Keratinocyte (primary cell): ENCODE measurements at places on chromosomes 2 and 18.

- no peak for DNase-seq
Measured at GRCh38 chr2:133591164-133591563, 22.9 kb upstream of the NCKAP5 start.

- DNase-seq, result no peak
Measured at GRCh38 chr18:63155169-63155852, 164.3 kb downstream of the BCL2 start.

DNA sequence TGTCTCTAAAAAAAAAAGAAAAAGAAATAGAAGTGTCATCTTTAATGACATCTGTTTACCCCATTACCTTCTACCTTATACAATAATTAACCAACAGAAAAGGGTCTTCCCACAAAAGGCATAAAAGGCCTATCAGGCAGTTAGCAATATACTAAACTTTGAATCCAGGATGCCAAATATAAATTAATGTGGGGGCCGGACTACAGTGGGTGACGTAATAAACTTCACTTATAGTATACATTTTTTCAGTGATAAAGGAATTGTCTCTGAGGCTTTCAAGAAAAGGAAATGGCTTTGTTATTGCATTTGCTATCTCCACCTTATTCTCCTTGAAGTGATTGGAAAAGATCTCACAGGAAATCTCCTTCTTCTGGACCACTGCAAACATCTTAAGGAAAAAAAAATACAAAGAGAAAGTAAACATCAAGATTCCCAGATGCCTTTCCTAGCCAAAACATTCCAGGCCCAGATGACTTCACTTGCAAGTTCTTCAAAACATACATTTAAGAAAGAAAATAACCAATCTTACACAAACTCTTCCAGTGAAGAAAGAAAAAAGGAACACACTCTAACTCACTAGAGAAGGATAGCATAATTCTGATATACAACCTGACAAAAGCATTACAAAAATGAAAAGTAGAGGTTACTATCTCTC lies 126.2 kb upstream of the CAB39 start:
- DNase-seq, result no peak

GRCh38 chr2:103363639-103364038 lies 601.8 kb downstream of the TMEM182 start:
- DNase-seq, result no peak

GRCh38 chr2:69693059-69693774 lies 48.7 kb upstream of the ANXA4 start:
- no peak for DNase-seq

DNA sequence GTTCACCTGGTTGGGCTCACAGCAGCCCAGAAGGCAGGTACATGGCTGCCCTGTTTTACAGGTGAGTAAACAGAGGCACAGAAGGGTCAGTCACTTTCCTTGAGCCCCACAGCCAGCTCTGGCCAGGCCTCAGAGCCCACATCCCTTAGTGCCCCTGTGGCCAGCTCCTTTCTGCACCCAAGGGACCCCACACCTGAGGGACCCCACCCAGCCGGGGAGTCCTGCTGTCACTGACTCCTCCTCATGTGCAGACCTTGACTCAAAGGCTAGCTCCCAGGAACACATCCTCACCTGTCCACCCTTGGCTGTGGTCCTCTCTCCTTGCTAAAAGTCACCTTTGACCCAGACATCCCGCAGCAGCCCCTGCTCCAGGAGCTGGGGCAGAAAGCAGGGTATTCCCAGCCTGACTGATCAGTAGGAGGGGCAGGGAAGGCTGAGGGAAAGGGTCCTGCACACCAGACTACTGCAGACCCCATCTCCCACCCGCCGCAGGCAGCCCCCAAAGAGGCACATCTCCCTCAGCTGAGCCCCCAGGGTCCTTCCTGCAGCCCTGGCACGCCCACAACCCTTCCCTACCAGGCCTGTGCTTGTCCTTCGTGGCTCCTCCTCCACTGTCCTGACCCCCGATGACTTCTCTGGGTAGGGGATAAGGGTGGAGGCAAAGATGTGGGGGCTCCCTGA lies 9.8 kb upstream of the ARHGEF4 start:
- no peak for DNase-seq

GRCh38 chr18:80233899-80234298 lies 13.4 kb downstream of the PARD6G start:
- no peak for DNase-seq

GRCh38 chr2:171342067-171342413 lies 91.8 kb downstream of the METTL8 start:
- DNase-seq, result no peak

GRCh38 chr2:222733470-222733845 lies 62.0 kb downstream of the MOGAT1 start:
- no peak for DNase-seq

DNA sequence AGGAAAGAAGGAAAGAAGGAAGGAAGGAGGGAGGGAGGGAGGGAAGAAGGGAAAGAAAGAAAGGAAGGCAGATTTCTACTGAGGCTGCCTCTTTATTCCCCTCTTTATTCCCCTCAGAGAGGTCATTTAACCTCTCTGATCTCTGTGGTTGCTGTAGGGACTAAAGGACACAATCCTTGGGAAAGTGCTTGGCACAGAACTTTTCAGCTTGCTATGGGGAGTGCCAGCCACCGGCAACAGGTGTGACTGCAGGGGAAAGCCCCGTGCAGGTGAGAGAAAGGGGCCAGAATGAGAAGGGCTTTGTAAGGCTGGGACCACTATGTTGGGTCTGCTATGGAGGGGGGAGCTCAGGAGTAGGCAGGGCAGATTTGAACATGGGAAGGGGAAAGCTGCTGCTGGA lies 27.7 kb upstream of the STEAP3 start:
- DNase-seq, result no peak

DNA sequence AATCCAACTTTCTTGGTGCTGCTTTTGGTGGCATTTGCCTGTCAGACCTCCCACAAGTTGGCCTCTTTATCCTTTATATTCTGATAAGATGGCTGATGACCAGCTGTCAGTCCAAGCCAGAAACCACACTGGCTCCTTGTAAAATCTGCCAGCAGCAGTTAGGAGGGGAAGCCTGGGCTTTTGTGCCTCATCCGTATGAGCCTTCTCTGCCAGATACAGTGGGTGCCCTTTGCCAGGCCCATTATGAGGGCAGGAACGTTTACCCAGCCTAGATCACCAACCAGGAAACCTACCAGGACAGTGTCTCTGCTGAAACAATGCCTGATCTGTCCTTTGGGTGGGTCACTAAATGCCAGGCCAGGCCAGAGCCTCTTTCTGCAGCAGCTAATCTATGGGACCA lies 202.9 kb upstream of the SP5 start:
- DNase-seq, result no peak

- DNase-seq, result no peak
Measured at GRCh38 chr18:25189391-25190185, 162.4 kb downstream of the ZNF521 start.

GRCh38 chr18:63083020-63083531 lies 236.5 kb downstream of the BCL2 start:
- DNase-seq, result no peak

GRCh38 chr2:241860184-241861078 lies 1.7 kb upstream of the PDCD1 start:
- DNase-seq, result no peak

DNA sequence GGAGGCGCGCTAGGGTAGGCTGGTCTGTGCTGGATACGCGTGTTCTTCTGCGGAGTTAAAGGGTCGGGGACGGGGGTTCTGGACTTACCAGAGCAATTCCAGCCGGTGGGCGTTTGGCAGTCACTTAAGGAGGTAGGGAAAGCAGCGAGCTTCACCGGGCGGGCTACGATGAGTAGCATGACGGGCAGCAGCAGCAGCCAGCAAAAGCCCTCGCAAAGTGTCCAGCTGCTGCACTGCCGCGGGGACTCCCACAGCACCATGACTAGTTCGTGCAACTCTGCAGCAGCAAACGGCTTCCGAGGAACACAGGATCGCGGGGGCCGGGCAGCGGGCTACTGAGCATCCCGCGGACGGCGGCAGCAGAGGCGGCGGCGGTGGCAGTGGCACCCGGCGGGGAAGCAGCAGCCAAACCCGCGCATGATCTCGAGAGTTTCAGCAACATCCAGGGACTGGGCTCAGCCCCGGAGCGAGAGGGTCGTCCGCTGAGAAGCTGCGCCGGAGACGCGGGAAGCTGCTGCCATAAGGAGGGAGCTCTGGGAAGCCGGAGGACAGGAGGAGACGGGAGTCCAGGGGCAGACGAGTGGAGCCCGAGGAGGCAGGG lies 368 bp downstream of the TMEFF2 start:
- no peak for DNase-seq

DNA sequence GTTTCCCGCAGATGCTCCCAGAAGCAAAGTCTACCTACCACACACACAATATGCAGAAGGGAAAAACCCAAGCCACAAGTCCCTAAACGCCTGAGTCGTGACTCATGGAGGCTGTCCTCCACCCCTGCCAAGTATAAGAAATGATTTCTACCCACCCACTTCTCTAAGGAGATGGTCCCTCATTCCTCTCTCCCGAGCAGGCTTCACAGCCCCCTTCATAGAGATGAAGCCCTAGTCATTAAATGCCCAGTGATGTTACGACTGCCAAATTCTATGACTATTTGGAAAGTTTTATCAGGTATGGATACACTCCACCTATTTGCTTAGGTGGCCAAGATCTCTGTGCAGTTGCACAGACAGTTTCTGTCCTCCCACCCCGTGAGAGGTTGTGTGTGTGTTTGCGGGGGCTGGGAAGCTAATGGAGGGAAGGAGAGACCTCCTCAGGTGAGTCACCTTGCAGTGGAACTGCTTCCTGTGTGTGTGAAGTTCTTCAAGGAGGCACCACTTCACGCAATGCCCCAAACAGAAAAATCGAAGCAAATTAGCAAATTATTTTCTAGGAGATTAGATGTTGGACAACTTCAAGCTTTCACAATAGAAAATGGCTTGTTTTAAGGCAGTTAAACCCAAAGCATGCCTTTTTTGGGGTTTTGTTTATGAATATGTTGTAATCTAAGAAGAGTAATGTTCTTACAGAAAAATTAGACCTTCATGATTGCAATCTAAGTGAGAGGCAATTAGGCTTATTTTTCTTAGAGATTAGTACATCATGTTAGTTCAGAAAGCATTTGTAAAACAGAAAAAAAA lies 175.2 kb downstream of the TGIF1 start:
- peak; percentile 77 for DNase-seq

- no peak for DNase-seq
Measured at GRCh38 chr2:213476641-213477040, 192.4 kb downstream of the SPAG16 start.

- DNase-seq, result no peak
Measured at GRCh38 chr2:102932501-102932900, 170.7 kb downstream of the TMEM182 start.

GRCh38 chr2:26904839-26905238 lies 56.9 kb downstream of the DPYSL5 start:
- no peak for DNase-seq

GRCh38 chr18:75238786-75239185 lies 28.2 kb downstream of the TSHZ1 start:
- DNase-seq, result no peak

- peak; percentile 30 for DNase-seq
Measured at GRCh38 chr2:157245846-157246764, 11.4 kb upstream of the GALNT5 start.

- DNase-seq, result no peak
Measured at GRCh38 chr18:48845174-48845573, 105.6 kb downstream of the SMAD7 start.

DNA sequence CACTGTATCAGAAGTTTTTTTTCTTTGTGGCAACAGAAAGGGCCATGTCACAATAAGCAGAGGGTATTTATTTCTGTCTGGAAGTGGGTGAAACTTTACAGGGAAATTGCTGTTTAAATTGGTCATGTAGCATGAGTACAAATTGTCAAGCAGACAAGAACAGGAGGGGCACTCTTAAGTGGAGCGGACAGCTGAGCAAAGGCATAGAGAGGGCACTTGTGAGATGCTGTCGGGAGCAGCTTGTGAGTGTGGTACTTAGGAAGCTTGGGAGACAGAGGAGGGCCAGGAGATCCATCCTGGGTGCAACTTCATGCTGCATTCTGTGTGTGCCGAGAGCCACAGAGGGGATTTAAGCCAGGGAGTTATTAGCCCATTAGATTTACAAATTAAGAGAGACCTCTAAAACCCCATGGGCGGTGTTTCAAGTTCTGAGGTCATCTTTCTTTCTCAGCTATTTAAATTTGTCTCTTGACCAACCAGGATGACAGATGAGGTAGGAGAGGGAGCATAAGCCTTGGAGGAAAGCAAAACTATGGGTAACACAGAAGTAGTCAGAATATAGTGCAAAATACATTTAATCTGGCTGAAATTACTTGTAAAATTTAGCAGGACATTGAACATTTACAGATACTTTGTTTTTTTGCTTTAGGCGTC lies 30.4 kb downstream of the INPP4A start:
- no peak for DNase-seq

DNA sequence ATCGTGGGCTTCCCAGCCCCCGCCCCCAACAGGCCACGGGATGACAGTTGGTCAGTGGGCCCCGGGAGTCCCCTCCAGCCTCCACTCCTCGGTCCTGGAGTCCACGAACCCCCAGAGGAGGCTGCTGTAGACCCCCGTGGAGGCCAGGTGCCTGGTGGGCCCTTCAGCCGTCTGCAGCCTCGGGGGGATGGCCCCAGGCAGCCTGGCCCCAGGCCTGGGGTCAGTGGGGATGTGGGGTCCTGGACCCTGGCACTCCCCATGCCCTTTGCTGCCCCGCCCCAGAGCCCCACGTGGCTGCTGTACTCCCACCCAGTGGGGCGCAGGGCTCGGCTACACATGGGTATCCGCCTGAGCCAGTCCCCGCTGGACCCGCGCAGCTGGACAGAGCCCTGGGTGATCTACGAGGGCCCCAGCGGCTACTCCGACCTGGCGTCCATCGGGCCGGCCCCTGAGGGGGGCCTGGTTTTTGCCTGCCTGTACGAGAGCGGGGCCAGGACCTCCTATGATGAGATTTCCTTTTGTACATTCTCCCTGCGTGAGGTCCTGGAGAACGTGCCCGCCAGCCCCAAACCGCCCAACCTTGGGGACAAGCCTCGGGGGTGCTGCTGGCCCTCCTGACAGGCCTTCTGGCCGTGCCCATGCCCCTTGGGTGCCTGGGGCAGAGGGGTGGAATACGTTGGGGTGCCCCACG lies 7.6 kb downstream of the NEU4 start:
- no peak for DNase-seq

GRCh38 chr18:26460449-26461091 lies 87.8 kb downstream of the KCTD1 start:
- DNase-seq, result peak; percentile 57

DNA sequence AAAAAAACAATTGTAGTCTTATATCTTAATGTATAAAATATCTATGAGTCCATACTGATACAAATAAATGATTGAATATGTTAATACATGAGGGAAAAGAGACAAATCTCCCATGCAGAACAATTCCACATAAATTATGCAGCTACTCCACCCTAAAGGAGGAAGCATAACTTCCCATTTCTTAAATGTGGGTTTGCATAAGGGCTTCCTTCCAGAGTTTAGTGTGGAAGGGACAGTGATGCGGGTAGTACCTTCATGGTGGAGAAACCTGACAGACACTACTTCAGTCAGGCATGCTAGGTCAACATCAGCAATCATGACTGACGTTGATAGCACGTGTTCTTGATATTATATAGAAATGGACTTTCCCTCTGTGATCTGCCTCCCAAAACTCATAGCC lies 146.9 kb upstream of the STON1 start:
- no peak for DNase-seq
